ENCODE measurements at places on chromosomes 16 and 17.
A peak's percentile ranks its signal among the peaks of the same experiment; 100 is the strongest.

- DNase-seq, result no peak
Observed at GRCh38 chr17:19247473-19247872, 10.3 kb downstream of the EPN2 start.

- no peak for DNase-seq
Observed at GRCh38 chr17:72726936-72727335, 365.6 kb downstream of the SLC39A11 start.

DNA sequence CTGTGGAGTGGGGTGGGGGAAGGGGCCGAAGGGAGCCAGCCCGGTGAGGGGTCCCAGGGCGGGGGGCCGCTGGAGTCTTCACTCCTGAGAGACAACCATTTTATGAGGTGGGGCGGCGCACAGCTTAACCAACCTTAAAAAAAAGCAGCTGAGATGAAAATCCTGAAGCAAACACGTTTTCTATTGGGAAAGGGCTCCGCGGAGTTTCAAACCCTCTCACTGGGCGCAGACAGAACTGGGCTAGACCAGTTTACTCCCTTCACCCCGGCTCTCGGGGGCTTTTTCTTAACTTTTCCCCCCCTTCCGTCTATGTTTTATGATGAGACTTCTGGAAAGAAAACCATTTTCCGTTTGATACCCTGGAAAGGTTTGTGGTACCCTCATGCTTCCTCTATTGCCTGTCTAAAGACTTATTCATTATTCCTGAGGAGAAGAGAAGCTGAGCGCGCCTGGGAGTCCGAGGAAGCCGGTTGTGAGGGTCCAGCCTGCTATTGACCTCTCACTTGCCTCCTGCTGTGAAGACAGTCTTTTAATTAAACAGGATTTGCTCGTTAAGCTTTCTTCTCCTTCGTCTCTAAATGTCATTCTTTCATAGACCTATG, 482 bp upstream of the SSH2 start:
- DNase-seq, result no peak

DNA sequence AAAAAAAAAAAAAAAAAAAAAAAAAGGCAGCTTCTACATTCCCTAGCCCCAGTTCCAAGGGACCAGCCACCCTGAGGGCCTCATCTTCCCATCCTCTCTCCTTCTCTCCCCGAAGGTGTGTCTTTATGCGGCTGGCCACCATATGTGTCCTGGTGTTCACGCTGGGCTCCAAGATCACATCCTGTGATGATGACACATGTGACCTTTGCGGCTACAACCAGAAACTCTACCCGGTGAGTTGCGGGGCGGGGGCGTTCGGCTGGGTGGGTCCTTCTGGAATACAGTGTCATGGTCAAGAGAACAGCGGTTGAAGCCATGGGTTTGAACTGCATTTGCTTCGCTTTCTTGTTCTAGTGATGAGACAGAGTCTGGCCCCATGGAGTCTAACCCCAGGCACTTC, 22.6 kb upstream of the COQ7 start:
- DNase-seq, result no peak

DNA sequence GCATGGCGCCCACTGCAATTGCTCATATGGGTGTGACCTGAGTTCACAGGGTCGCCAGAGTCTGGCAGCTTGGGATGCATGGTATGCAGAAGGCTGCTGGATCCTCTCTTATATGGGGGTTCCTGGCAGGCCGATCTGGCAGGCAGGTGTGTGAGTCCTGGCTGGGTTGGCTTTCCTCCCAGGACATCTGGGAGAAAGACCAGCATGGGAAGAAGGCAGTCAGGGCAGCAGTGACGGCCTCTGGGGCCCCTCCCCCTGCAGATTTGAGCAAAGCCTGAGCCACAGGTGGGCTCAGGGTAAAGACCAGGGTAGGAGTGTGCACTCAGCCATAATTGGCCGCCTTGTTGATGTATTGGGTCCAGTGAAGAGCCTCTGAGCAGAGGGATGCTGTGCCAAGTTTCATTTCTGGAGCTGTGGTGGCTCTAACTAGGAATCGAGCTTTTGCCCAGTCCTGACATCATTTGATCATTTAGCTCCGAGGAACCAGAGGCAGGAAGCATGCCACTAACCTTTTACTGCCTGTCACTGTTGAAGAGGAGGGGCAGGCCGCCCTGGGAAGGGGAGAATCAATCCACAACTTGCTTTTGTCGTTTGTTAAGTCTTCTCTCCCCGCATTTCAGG, 174.3 kb downstream of the CCDC182 start:
- no peak for DNase-seq

DNA sequence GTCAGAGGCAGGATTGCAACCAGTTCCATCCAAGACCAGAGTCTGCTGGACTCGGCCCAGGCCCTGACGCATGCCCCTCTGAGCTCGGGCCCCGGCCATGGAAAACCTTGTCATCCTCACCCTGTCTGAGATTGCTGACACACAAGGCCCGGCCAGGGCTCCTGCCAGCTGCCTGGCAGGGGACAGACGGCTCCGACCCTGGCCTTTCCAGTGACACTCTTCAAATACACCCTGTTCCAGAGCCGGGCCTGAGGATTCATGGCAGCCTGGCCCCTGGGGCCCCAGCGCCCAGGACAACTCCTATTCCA, 3.2 kb upstream of the PABPN1L start:
- DNase-seq, result no peak

DNA sequence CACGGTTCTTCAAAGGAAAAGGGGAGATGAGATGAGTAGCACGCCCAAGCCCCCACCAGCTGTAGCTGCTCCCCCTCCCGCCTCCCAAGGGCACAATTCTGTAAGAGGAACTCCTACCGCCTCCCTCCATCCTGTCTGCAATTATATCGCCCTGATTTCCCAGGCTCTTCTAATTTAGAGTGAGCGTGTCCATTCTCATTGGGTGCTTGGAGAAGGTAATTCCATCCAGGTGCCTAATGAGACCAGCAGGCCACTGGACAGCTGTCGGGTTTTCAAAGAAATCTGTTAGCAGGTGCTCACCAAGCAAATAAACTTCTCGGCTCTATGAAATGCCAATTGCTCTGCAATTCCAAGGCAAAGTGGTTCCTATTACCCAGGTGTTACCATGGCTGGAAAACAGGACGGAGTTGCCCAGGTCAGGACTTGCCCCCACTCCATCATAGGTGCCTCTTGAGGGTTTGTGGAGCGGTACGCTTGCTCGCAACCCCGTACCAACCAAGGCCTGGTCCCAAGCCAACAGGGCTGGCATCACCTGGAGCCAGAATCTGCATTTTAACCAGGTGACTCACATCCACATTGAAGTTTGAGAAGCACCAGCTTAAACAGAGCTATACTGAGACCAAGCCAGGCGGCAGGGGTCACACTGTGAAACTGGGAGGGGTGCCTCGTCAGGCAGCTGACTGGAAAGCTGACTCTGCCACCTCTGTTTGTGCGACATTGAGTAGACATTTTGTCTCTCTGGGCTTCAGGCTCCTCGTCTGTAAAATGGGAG, 16.5 kb upstream of the MEAK7 start:
- no peak for DNase-seq

- DNase-seq, result no peak
Observed at GRCh38 chr16:53896722-53897121, 192.8 kb downstream of the FTO start.

DNA sequence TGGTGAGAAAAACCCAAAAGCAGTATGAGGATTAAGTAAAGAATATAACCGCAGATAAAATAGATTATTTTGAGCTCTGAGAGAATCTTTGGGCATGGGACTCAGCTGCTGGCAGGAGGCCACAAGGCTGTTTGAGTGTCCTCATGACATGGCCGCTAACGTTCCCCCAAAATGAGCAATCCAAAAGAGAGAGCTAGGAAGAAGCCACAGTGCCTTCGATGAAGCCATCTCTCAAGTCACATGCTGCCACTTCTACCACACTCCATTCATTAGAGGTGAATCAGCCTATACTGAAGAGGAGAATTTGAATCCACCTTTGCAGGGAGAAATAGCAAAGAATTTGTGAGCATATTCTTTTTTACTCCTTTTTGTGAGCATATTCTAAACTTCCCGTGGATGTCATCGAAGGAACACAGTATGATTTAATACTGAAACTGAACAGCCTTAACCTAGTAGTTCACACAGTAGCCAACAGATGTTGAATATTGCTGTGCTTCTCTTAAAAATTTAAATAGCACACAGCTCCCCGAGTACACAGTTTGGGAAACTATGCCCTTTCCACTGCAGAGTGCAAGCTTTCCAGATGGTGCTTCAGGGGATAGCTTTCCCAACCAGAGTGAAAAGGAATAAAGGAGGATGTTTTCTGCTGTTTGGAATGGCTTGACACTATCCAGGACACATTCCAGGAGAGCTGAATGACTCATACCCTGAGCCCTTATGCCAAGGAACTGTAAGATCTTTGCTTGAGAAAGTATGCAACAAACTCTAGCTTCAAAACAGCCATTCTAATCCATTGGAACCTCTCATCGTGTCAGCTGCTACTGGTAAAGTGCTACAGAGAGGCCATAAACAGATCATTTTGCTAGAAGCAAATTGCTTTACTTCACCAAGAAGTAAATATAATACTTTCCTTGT, 33.9 kb downstream of the ANKFY1 start:
- no peak for DNase-seq

DNA sequence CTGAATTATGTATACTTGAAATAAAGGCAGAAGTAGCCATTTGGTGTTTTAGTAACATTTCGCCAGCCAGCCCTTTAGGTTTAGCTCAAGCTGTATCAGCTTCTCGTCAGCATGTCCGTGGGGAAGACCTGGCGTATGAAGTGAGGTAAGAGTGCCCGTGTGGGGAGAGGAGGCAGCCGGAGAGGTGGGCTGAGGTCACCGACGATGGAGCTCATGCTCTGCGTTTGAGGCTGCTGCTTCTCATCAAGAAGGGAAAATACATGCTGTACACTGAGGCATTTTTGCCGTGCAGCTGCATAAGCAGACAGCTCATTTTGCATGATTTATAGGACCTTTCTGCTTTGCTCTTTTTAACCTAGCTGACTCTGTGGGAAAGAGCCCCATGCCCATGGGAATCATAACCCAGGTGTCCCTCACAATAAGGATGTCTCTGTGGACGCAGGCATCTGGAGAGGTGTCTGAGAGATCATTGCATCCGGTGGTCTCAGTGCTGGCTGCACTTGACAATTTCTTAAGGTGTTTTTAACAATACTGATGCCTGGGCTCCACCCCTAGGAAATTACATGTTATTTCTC, 179.1 kb downstream of the ABCC12 start:
- DNase-seq, result no peak

DNA sequence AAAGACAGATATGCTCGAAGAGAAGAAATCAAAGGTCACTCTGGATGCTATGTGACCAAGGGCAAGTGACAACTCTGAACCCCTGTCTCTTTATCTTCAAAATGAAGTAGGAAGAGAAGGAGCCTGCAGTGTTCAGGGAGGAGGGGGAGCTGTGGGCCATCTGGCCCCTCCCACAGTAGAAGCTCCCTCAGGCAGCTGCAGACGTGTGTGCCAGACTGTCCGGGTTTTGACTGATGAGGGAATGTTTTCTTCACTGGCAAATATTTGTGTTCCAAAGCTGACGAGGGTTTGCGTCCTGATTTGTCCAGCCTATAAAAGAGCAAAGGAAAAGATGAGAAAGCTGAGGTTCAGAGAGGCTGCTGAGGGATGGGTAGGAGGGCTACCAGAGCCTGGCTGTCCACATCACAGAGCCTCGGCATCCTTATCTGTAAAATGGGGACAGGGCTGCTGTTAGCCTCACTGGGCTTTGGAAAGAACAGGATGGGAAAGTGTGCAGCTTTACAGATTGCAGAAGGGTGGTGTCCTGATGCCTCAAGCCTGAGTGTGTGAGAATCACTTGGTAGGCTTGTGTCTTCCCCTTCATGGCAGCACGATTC, 1.8 kb upstream of the GINS2 start:
- no peak for DNase-seq

DNA sequence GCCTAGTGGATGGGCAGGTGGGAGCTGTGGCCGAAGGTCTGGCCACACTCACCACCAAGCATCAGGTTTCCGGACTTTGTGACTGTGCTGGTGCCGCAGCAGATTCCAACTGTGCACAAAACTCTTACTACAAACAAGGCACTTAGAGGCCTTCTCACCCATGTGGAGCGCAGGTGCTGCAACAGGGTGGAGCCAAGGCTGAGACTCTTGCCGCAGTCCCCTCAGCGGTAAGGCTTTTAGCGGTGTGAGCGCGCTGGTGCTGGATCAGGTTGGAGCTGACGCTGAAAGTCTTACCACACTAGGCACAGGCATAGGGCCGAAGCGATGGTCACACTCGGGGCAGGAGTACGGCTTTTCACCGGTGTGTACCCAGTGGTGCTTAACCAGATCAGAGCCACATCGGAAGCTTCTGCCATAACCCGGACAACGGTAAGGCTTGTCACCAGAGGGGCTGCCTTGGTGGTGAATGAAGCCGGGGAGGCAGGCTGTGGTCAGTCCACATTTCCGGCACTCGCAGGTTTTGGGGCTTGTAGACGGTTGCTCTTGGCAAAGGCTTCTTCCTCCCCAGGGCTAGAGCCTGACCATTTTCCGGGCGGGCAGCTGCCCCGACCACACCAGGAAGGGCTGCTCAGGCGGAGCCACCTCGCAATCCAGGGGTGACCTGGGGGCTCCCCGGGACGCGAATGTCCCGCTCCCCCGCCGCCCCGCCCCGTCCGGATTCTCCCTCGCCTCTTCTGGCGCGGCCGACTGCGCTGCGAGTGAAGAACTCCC, 1.0 kb upstream of the ARMC5 start:
- peak; percentile 64 for DNase-seq

- no peak for DNase-seq
Observed at GRCh38 chr16:167122-167690, 1.4 kb downstream of the HBM start.

- no peak for DNase-seq
Observed at GRCh38 chr17:61168506-61168905, 231.1 kb upstream of the TBX2 start.

DNA sequence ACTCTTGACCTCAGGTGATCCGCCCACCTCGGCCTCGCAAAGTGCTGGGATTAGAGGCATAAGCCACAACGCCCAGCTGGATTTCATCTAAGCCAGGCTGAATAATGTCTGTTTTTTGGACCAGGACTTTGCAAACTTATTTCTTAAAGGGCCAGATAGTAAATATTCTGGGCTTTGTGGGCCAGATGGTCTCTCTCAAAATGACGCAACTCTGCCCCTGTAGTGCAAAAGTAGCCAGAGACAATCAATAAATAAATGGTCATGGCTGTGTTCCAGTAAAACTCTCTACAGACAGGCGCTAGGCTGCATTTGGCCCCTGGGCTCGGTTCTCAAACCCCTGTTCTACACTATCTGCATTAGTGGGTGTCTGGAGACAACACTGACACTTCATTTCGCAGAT, 121.9 kb upstream of the CDH13 start:
- no peak for DNase-seq

GRCh38 chr17:76000016-76000754, 470 bp upstream of the CDK3 start:
- peak; percentile 97 for DNase-seq

- DNase-seq, result no peak
Observed at GRCh38 chr17:2797226-2797625, 988 bp downstream of the RAP1GAP2 start.

DNA sequence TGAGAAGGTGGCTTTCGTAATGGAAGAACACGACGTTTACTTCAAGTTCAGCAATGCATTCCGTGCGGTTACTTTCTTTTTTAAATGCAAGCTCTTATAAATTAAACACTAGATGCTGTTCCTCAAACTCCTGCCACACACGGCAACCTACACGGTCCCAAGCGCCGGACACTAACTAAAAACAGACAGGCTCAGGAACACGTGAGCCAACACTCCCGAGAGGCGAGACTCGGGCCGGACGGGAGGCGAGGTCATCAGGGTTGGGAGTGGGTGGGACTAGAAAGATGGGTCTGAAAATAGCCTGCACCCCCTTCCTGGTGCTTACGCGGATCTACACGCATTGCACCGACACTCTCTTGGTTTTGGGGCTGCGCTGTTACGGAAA, 6.4 kb downstream of the CLCN7 start:
- DNase-seq, result peak; percentile 39

GRCh38 chr17:39716879-39717536, 13.3 kb downstream of the MIEN1 start:
- DNase-seq, result no peak
